ENCODE measurements at places on chromosomes 12 and 14.
A peak's percentile ranks its signal among the peaks of the same experiment; 100 is the strongest.

DNA sequence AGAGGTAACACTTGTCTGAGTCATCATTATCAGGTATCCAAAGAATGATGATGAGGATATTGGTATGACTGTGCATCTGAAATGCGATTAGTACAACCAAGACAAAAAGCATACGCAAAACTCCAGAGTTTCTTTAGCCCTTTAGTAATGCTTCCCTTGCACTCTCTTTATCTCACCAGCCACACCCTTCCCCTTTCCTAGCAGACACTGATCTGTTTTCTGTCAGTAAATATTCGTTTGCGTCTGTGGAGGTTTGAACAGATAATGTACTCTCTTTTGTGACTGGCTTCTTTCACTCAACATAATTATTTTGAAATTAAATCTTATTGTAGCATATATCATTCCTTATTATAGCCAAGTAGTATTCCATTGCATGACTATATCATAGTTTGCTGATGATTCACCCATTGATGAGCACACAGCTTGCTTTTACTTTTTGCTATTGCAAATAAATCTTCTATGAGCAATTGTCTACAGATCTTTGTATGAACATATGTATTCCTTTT lies 775.7 kb downstream of the SLC6A15 start:
- peak; percentile 85 for DNase-seq

DNA sequence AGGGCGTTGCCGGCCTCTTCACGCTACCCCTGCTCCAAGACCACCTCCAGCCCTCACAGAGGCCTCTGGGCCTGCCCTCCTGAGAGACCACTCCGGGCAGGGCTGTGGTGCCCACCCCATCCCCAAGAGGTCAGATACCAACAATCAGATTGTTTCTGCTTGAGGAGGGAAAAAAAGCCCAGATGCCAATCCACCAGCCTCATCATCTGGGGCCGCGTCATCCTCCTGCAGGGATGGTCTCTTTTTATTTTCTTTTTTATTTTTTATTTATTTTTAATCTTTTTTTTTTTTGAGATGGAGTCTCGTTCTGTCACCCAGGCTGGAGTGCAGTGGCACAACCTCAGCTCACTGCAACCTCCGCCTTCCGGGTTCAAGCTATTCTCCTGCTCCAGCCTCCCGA lies 93.4 kb downstream of the FBXL14 start:
- DNase-seq = no peak

- DNase-seq = no peak
Measured at GRCh38 chr12:54593725-54594124, 5.3 kb upstream of the PPP1R1A start.

DNA sequence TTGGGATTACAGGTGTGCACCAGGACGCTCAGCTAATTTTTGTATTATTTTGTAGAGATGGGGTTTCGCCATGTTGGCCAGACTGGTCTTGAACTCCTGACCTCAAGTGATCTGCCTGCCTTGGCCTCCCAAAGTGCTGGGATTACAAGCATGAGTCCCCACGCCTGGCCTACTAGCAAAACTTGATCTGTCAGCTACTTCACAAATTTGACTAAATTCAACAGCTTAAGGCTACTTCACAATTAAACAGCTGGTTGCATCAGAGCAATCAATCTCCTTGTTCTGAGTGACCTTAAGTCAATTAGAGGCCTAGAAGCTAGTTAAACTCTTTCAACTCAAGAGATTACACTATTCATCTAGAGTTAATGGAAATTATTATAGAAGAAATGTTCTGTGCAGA lies 12.2 kb downstream of the COQ10A start:
- no peak for DNase-seq

DNA sequence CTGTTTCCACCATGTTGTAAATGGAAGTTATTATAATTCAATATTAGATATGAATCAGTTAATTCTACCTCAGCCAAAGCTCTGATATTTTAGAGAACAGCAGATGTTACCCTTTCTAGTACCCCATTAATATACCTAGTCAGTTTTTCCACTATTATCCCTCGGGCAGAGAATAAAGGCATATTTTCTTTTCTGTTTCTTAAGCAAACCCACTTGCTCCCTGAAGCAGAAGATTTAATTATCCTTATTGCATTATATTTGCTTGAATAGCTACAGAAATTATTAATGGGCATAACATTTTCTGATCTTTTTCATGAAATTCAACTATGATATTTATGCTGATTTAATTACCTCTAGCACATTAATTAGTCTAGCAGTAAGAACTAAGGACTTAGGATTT lies 832.9 kb upstream of the FBXO33 start:
- DNase-seq = no peak

GRCh38 chr12:12774791-12775190 lies 10.7 kb upstream of the APOLD1 start:
- no peak for DNase-seq

DNA sequence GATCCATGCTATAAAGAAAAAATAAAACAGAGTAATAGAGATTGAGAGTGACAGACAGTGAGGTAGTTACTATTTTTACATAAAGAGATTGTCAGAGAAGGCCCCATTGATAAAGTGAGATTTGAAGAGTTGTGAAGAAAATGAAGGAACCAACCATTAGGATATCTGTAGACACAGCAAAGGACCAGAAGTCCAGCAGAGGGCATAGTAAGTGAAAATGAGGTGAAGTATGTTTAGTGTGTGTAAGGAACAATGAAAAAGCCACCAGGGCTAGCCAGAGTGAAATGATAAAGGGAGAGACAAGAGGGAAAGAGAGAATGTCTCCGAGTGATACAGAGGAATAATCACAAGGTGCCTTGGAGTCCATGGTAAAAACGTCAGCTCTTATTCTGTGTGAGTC lies 411.0 kb downstream of the NELL2 start:
- DNase-seq = no peak

- DNase-seq = peak; percentile 88
Measured at GRCh38 chr12:12612358-12612757, 682 bp downstream of the CREBL2 start.

DNA sequence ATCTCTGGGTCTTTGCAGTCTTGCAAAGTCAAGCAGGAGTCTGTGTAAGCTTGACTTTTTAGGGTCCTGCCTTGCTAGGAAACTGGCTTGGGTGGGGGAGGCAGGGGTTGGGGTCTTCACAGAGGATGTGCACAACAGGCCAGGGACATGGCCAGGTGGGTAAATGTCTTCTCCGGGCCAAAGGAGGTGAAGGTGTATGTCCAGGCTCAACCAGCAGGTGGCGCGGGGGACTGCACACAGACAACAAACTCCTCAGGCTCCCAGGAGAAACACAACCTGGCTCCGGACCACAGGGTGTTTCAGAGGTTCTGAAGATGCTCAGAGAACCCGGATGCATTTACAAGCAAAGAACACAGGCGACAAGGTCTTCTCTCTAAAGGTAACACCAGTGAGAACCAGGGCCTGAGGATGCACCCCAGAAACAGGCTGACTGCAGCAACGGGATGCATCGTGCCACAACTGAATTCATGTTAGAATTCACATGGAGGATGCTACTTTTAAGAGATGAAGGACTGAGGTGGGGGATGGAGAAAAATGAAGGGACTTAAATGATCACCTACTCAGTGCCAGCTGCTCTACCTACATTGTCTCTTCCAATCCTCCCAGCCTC lies 56.0 kb downstream of the PLEKHG3 start:
- peak; percentile 47 for DNase-seq

DNA sequence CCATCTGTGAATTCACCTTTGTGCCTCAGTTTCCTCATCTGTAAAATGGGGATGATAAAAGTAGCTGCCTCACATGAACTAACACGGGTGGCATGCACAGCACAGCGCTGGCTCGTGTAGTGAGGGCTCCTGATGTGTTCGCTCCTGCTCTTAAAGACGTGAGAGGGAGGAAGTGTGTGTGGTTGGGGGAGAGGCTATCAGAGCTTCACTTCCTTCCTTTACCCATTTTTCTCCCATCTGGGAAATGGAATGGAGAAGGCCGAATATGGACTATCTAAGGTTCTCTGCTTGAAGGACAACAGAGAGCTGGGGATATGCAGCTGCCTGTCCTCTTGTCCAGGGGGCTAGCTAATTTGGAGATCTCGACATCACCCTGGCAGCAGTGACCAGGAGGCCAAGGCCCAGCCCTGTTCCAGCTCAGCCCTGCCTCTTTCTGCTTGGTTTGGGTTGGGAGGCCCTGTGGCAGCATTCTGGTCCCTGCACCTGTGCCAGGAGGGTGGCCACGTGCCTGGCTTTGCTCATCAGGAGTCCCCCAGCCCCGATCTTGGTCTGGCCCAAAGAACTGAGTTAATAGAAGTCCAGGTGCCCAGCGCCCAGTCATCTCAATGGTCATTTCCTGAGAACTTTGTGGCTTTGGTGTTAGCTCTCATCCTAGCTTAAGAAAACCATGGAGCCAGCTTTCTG lies 44.5 kb upstream of the ESRRB start:
- DNase-seq = no peak

DNA sequence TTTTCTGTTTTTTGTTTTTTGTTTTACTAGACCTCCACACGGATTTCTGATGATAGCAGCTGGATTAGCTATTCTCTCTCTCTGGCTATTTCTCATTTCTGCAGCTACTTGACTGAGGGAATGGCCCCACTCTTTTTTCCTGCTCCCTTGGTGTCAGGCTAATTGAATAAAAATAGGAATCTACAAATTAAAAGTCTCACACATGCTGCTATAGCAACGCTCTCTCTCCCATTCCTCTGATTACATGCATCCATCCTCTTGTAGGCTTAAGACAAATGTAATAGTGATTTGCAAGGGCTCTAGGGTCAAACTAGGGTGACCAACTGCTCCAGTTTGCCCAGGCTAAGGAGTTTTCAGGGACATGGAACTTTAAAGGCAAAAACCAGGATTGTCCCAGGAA lies 221.8 kb downstream of the PHLDA1 start:
- DNase-seq = no peak

DNA sequence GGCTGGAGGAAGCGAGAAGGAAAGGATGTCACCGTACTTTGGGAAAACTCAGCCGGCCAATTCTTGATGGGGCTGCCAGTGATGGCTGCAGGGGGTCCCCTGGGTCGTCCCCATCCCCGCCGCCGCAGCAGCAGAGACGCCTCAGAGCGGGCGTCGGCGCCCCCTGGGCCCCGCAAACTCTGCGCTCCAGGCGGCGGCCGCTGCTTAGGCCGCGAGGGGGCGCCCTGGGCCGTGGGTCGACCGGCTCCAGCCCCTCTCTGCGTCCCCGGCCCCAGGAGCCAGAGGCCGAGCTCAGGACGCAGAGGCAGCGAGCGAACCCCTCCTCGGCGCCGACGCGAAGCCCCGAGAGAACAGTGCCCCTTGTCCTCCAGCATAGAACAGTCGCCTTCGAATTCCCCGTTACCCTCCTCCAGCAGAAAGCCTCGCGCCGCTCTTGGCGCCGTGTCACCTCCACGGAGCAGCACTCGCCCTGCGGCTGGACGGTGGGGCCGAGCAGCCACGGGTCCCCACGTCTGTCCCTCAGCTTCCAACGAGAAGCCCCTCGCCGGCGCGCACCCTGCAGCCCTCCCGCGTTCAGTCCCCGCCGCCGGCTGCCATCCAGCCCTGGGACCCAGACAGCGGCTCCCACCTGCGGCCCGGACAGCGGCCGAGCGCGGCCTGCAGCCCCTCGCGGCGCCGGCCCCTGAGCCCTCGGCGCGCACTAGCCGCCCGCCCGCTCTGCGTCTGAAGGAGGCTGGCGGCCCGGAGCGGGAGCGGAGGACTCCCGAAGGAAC lies 106.6 kb downstream of the PRICKLE1 start:
- peak; percentile 66 for DNase-seq

DNA sequence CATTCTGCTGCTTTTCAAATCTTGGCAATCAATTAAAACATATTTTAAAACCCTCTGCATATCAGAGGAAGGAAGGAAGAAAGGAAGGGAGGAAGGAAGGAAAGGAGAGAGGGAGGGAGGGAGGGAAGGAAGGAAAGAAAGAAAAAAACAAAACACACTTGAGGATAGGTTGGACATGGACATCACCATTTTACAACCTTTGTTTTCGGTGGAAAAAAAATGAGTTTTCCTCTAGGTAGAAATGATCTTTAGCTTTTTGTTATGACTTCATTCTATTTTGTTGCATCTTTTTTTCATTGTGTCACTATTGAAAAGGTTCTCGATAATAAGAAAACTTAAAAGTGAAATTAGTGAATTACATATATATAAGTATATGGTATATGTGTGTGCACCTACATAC lies 522.9 kb downstream of the NOVA1 start:
- no peak for DNase-seq

- DNase-seq = no peak
Measured at GRCh38 chr14:91058042-91058581, 2.3 kb downstream of the RPS6KA5 start.

GRCh38 chr12:61991661-61992060 lies 268.5 kb upstream of the USP15 start:
- no peak for DNase-seq

- DNase-seq = peak; percentile 92
Measured at GRCh38 chr12:67647799-67648520, 585 bp upstream of the DYRK2 start.

DNA sequence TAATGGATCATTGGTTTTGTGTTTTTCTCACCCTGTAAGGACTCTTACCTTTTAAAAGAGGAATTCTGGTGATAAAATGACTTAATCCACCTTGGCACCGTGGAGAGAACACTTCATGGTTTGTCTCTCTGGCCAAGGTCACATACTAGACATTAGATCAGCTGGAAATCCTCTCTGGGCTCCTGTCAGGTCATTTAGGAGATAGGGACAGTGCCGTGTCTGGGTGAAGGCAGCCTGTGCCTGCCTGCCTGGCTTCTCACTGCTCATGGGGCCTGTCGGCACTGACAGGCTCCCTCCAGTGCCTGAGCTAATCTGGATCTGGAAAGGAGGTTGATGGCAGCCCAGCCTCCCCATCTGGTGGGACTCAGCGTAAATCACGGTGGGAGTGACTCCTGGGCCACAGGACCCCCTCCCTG lies 5.7 kb downstream of the CRADD start:
- DNase-seq = no peak

DNA sequence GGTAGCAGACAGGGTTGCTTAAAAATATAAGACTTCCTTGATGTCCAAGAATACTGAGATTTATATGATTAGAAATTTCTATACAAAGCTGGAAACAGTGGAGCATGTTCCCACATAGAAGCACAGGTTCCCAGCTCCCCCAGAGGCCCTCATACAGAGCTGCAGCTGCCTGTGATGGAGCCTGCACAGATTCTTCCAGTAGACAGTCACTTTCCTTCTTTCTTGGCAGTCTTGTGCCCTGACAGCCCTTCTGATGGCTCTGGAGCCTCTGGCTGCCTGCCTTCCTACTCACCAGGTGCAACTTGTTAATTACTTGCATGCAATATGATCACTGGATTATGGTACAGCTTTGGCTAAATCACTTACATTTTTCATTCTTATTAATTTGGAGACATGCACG lies 44.4 kb downstream of the BICD1 start:
- no peak for DNase-seq

- DNase-seq = peak; percentile 65
Measured at GRCh38 chr12:124681779-124682391, 114.5 kb upstream of the NCOR2 start.

Measured in iris pigment epithelial cell (primary cell).